ENCODE measurements at places on chromosomes 7 and 10. TPM values are rescaled to one million over a fixed set of nuclear protein-coding genes. Genes with fewer than 3 reads are reported as not detected.

SPDYE8 gene
- total RNA-seq = 0.52 TPM

HOGA1 gene
- 1.4 TPM for total RNA-seq

C10orf105 gene
- total RNA-seq = not detected

FBXL13 gene
- 38.7 TPM for total RNA-seq

- peak; percentile 83 for DNase-seq
Observed at GRCh38 chr7:4665661-4666060, 16.4 kb upstream of the FOXK1 start.

DNA sequence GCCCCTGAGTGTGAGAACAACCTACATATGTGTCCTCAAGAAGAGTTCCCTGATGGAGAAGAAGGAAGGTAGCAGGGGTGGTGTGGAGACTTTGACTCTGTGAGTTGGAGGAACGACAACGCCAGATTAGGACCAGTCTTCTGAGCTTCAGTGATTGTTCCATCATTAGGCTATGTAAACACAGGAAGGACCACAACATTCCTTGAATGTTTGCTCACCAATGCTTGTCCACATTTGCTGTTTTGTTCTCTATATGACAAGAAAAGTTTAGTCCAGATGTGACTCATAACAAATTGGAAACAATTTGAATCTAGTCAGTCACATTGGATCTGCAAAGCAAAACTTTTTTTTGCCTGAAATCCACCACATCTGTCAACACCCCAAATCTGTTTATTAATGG, 62.7 kb downstream of the ENTPD1 start:
- DNase-seq = no peak

- peak; percentile 91 for DNase-seq
Observed at GRCh38 chr10:11875494-11876281, 52.5 kb downstream of the PROSER2 start.

GRCh38 chr7:47957156-47957555, 8.9 kb upstream of the PKD1L1 start:
- no peak for DNase-seq

DNA sequence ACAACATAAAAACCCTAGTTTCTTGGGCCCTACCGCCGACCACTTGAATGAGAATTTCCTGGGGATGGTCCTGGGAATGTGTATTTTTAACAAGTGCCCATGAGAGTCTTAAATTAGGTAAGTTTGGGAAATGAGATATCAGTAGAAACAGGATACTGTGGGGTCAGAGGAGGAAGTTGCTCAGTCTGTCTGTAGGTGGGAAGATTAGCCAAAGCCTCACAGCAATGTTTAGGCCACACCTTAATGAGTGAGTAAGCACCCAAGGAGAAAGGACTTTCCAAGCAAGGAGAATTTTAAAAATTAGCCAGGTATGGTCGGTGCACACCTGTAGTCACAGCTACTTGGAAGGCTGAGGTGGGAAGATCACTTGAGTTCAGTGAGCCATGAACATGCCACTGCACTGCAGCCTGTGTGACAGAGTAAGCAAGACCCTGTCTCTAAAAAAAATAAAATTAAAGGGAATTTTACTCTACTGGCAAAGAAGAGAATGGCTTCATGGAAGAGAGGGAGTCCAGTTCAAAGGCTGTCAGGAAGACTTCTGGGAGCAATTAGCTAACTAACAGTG, 31.9 kb downstream of the PAPSS2 start:
- no peak for DNase-seq

DNA sequence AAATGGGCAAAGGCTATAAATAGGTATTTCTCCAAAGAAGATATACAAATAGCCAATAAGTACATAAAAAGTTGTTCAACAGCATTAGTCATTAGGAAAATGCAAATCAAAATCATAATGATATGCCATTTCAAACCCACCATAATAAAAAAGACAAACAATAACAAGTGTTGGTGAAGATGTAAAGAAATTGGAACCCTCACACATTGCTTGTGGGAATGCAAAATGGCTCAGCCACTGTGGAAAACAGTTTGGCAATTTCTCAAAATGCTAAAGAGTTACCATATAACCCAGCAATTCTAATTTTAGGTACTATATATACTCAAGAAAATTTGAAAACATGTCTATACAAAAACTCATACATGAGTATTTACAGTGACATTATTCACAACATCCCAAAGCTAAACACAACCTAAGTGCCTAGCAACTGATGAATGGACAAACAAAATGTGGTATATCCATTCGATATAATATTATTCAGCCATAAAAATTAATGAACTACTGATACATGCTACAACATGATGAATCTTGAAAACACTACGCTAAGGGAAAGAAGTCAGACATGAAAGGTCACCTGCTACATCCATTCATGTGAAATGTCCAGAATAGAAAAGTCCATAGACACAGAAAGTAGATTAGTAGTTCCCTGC, 55.6 kb downstream of the CHCHD3 start:
- no peak for DNase-seq

DNA sequence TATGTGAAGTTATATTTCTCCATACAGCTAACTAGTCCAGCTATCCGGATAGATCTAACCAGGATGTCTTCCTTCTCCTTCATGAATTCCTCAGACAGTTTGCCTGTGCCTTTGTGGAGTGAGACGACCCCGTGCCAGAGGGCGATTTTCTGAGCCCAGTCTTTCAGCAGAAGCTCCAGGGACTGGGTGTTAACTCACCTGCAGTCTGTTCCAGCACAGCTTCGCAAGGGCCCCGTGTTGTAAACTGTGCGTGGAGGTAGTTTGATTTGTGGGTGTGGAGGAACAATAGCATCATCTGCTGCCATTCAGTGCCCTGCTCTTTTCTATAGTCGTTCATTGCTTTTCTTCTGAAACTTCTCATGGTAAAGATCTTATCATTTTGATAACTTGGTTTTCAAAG, 103.8 kb downstream of the INPP5A start:
- no peak for DNase-seq

GRCh38 chr7:93156884-93157283, 8.7 kb upstream of the SAMD9L start:
- DNase-seq = no peak

GRCh38 chr10:57898231-57898630, 369.5 kb downstream of the IPMK start:
- DNase-seq = no peak

- peak; percentile 56 for DNase-seq
Observed at GRCh38 chr10:110893559-110894179, 21.9 kb downstream of the PDCD4 start.

All from NCI-H460 (cell line).